PC-9 (cell line): ENCODE measurements at places on chromosomes 3 and 15. TPM values are rescaled to one million over a fixed set of nuclear protein-coding genes. Genes with fewer than 3 reads are reported as not detected.

The CYP1A1 gene
- 0.33 and 0.39 TPM in 2 replicates for total RNA-seq

The TTC23 gene
- total RNA-seq, result 18.4 and 21.6 TPM in 2 replicates

DNA sequence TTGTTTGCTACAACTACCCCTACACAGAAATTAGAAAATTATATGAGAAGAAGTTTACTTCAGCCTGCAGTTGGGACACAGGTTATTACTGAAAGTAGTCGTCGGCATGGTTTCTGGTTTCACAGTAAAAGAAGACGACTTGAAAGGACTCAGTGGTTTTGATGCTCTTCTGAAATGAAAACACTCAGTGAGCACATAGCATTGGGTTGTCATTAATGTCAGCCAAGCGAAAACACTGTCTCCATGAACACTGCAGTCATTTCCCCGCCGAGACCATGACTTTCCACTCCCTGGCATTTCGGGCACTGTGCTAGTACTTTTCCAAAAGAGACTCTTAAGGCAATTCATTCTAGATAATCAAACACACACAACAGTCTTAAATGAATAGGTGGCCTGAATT is 69.2 kb upstream of the ICE2 start:
- no peak for DNase-seq
- no peak overlapping the region for H3K27ac ChIP-seq
- H3K36me3 ChIP-seq, result no peaks in the 10 kb centered on the region
- H3K27me3 ChIP-seq, result no peaks in the 10 kb centered on the region
- no peak overlapping the region for H3K4me3 ChIP-seq

DNA sequence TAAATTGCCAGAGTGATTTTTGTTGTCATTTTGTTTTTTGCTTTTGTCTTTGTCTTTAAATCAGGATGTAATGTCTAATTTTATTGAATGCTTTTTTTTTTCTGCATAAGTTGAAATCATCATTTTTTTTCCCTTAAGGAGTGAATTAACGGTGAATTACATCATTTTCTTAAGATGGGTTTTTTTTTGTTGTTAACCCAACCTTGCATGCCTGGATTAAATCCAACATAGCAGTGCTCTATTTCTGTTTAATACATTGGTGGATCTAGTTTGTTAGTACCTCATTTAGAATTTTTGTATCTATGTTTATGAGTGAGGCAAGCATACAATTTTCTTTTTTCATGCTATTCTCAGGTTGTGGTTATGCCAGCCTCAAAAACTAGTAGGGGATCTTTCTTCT is 186.4 kb upstream of the TMC3 start:
- no peaks in the 10 kb centered on the region; the same call in 1 of the 2 replicates for H3K27me3 ChIP-seq
- no peak for DNase-seq
- no peaks in the 10 kb centered on the region for H3K36me3 ChIP-seq
- H3K4me1 ChIP-seq, result no peaks in the 10 kb centered on the region
- H3K27ac ChIP-seq, result no peak overlapping the region
- no peak overlapping the region for H3K4me3 ChIP-seq

DNA sequence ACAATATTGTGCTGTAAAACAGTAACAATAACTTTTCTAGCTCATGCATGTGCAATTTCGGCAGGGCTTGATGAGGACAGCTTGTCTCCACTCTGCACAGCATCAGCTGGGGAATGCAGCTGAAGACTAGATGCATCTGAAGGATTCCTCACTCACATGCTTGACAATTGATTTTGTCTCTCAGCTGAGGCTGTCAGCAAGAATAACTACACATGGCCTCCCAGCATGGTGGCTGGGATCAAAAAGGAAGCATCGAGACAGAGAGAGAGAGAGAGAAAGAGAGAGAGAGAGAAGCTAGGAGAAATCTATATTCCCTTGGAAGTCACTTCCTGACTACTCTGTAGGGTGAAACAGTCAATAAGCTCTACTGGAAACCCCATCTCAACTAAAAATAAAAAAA is 487.1 kb downstream of the PLOD2 start:
- H3K4me1 ChIP-seq, result no peaks in the 10 kb centered on the region
- H3K27me3 ChIP-seq, result no peaks in the 10 kb centered on the region
- no peak overlapping the region for H3K4me3 ChIP-seq
- no peak for DNase-seq
- no peak overlapping the region for H3K27ac ChIP-seq

GRCh38 chr3:109743981-109744380 is 406.6 kb upstream of the DPPA4 start:
- DNase-seq, result no peak
- no peak overlapping the region for H3K27ac ChIP-seq
- H3K4me1 ChIP-seq, result no peaks in the 10 kb centered on the region

DNA sequence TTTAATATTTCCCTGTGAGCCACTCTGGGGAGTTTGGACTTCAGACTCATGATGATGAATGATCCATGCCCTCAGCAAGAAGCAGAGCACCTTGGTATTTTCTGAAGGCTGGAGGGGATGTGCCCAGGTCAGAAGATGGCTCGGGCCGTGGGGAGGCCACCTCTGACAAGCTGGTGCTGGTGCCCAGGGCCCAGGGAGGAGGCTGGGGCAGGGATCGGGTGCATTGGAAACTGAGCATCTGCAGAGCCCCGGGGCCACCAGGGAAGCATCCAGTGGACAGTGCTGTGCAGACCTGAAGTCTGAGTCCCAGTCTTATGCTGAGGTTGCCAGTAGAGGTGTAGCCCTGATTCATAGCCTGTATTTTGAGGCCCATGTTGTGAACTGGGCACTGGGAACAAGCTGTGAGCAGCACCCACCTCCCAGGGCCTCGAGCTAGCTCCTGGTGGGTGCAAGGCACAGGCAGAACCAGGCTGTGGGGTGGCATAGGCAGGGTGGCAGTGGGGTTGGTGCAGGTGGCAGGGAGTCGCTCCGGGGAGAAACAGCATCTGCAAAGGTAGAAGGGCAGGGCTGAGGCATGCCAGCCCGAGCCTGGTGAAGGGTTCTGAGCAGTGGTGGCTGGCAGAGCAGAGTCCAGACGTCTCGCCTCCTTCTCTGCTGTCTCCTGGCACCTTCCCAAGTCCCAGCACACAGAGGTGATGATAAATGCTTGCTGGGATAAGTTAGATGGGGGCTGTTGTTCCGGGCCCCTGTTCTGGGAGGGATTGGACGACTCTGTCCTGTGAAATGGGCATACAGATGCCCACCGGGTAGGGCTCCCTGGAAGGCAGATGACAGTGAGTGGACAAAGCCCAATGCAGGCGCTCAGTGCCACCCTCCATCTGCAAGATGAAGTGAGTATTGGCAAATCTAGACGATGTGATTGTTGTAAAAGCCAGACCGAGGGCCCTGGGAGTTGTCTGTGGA is 10.6 kb downstream of the DNAJB8 start:
- no peaks in the 10 kb centered on the region for H3K36me3 ChIP-seq
- no peak overlapping the region for H3K27ac ChIP-seq
- H3K27me3 ChIP-seq, result no peaks in the 10 kb centered on the region
- H3K4me1 ChIP-seq, result peaks cover 12% of the 10 kb centered on the region
- H3K4me3 ChIP-seq, result no peak overlapping the region

- H3K27me3 ChIP-seq, result no peaks in the 10 kb centered on the region
- H3K27ac ChIP-seq, result no peak overlapping the region
- H3K4me1 ChIP-seq, result no peaks in the 10 kb centered on the region
- no peaks in the 10 kb centered on the region for H3K36me3 ChIP-seq
- H3K4me3 ChIP-seq, result no peak overlapping the region
- DNase-seq, result no peak
Observed at GRCh38 chr3:127729556-127730056, 56.9 kb downstream of the ABTB1 start.

- H3K4me1 ChIP-seq, result no peaks in the 10 kb centered on the region
- H3K27me3 ChIP-seq, result no peaks in the 10 kb centered on the region
- no peak overlapping the region for H3K27ac ChIP-seq
- no peak for DNase-seq
- H3K4me3 ChIP-seq, result no peak overlapping the region
- no peaks in the 10 kb centered on the region for H3K36me3 ChIP-seq
Observed at GRCh38 chr3:115903843-115904242, 280.5 kb downstream of the GAP43 start.
